ENCODE measurements at places on chromosomes 13 and 19.

GRCh38 chr19:7701654-7702457, at the start of gene FCER2:
Gene FCER2, minus strand, starts transcription at chr19:7702131. Its CDS starts 2,371 bp downstream, at chr19:7699760.
- no peak for DNase-seq

GRCh38 chr13:26486550-26486949, 70.9 kb upstream of the WASF3 start:
- no peak for DNase-seq

- no peak for DNase-seq
These were observed 13.5 kb downstream of the ZFR2 start for GRCh38 chr19:3855320-3855719.

DNA sequence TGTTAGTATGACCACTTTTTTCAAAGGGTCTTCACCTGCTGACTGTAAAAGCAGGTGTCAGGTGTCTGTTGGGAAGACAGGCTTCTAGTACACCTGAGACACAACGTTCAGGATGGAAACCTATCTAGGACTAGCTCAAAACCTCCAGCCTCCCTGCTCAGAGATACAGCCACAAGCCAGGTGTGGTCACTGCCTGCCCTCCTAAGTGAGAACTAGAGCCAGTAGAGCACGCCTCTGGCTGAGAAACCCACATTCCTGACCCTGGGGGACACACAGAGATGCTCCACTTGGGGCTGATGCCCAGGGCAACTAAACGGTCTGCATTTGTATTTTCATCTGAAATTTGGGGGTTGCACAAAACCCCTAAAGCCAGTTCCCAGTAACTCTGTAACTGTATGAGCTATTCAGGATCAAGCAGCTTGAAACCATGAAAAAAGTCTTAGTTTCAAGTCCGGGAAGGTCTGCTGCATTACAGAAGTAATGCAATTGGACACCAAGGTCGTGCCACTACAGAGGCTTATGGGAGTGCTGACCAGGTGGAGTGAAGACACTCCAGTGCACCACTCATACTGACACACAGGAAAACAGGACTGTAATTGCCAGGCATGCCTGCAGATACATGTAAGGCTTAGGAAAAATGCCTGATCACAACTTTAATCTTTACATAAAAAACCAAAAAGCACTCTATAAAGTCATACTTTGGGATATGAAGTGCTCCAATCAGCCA, 27.8 kb downstream of the ANKRD10 start:
- no peak for DNase-seq

DNA sequence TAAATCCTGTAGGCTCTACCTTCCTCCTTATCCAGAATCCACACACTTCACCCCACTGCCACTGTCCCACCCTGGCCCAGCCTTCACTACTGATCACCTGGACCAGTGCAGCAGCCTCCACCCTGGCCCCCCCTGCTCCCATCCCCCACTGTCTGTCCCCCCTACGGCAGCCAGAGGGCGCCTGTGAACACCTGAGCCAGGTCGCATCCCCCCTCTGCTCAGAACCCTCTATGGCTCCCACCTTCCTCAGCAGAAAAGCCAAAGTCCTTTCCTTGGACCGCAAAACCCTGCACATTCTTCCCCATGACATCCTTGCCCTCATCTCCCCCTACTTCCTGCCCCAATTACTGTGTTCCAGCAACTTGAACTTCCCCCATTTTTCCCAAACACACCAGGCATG, 20.6 kb downstream of the ELAVL3 start:
- DNase-seq = no peak

DNA sequence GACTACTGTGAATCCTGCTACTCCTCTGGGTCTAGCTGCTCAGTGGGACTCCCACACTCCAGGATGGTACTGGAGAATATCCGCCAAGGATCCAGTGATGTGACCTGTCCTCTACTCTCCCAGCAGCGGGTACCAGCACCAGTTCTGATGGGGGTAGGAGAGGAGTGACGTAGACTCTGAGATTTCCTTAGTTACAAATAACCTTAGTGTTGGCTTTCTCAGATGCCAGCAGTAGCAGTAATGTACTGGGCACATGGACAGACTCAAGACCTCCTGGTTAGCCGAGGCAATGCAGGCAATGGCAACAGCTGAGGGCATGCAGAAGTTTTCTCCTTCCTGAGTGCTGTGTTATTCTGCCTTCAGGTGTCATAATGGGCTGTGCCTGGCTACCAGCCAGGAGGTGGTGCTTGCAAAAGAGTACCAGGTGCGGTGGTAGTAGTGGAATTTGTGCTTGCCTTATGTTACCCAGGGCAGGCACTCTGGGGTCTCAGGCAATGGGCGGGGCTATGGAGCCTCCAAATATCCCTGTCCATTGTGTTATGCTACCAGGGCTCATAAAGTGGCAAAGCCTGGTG, 105.3 kb upstream of the KLF5 start:
- no peak for DNase-seq

DNA sequence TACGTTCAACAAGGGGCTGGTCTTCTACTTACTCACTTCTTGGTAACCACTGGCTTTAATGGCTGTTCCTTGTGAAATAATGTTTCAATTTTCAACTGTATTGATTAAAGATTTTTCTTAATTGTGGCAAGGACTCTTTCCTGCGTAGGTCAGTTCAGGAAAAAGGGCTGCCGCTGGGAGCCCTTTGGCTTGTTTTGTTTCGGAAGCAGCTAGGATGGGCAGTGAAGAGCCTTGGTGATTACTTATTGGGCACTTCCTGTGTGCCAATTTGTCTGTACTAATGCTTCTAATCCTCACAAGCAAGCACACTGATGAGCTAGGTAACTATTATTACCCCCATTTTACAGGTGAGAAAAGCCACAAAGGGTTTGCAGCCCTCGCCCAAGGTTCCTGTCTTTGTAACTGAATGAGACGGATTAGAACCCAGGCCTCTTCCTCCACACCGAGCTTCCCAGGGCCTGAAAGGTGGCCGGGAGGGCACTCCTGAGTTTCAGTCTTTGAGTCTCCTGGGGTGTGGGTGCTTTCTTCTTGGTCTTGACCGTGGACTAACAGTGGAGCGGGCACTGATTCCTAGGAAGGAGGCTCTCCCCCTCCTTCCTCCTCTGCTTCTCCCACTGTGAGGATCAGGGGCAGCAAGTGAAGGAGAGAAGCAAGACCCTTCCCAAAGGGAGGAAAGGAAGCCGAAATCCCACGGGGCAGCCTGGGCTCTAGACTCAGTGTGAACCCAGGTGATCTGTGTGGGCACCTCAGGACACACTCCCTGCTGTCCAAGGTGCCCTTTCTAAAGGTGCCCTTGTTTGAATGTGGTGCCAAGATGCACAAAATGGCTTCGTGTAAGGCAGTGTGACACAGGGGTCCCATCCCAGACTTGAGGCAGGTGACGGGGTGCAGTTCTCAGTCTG, 3.7 kb downstream of the COL4A2 start:
- no peak for DNase-seq
